ENCODE measurements at places on chromosomes 1 and 21. TPM values are rescaled to one million over a fixed set of nuclear protein-coding genes. Genes with fewer than 3 reads are reported as not detected.

- no peak for DNase-seq
These were observed 10.9 kb downstream of the IFNGR2 start for GRCh38 chr21:33414068-33414467.

DNA sequence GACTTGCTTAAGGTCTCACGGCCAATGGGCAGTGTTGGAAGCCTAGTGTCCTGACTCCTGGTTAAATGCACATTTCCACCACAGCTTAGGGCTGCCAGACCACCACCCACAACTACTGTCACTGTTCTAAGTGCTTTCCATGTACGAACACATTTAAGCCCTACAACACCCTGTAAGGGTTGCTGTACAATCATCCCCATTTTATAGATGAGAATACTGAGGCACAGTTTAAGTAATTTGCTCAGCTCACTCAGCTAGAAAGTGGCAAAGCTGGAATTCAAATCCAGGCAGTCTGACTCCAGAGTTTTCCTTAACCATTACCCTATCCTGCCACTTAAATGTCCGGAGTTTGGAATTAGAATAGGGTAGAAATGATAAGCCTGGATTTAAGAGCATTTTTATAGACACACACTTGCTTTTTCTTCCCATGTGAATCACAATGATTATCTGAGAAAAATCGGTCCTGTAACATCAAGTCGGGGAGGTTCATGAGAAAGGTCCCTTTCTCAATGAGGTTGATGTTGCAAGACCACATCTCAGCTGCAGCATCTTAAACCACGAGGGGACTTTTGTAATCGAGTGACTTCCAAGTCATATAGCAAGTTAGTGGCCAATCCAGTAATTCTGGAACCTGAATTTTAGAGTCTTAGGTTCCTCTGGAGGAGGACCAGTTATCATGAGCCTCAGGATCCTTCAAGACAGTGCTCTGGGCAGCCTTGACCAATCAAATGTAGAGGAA lies 8.6 kb downstream of the E2F2 start:
- peak; percentile 66 for DNase-seq

The LCE2B gene
- not detected for total RNA-seq

- no peak for DNase-seq
These were observed 48.3 kb downstream of the ATG4C start for GRCh38 chr1:62832276-62832675.

- DNase-seq: no peak
These were observed 128.0 kb downstream of the SLC44A5 start for GRCh38 chr1:75482951-75483350.

- DNase-seq: peak; percentile 83
These were observed 5.5 kb upstream of the SNAPIN start for GRCh38 chr1:153652805-153653500.

The DYNLT5 gene
- 1.4 TPM for total RNA-seq

GRCh38 chr1:215665215-215665614 lies 98.1 kb downstream of the KCTD3 start:
- DNase-seq: peak; percentile 71

DNA sequence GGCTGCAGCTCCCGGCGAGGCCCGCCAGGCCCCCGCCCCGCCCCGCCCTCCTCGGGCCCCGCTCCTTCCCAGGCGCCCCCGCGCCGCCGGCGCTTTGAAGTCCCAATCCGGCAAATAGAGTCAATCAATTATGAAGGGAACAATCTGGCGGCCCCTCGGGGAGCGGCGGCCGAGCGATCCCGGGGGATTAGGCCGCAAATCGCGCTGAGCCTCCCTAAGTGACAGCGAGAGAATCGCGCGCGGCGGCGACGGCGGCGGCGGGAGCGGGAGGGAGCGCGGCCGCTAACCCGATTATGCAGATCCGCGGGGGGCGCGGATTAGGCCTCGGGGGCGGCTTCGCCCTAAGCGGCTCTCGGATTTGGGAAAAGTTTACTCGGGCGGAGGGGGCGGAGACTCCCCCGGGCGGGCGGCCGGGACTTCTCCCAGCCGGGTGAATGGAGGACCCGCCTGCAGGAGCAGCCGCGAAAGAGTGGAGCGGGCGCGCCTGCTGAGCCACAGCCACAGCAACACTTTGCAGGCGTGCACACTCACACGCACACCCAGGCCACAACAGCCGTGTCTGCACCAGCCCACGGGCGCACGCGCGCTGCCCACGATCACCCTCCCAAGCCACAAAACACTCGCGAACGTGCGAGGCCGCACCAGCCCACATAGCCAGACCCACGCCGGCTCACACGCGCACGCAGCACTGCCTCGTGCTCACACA lies 23.0 kb upstream of the DMBX1 start:
- peak; percentile 96 for DNase-seq

The B3GALT2 gene
- 2.1 TPM for total RNA-seq

GRCh38 chr1:202283379-202283844 lies 58.3 kb downstream of the UBE2T start:
- no peak for DNase-seq

GRCh38 chr1:18342744-18343143 lies 138.0 kb upstream of the KLHDC7A start:
- no peak for DNase-seq

The TINAGL1 gene
- 50.3 TPM for total RNA-seq

DNA sequence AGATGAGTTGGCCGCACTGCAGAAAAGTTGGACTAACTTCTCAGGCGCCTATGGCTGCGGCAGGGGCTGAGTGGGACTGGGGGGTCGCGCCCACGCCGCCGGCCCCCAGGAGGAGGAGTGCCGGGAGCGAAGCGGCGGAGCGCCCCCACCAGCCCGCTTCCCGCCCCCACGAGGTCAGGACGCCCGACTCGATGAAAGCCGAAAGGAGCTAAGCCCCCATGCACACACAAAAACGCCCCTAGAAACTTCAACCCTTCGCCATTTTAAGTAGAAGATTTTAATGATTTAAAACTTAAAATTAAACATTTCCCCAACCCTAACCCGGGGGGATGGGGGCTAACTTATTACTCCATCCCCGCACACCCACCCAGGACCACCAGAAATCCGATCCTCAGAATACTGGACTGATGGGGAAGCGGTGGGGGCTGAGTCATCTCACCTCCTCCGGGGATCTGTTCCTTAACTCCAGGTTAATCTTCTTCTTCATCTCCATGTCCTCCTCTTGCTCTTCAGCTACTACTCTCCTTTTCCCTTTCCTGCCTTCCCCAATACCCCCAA lies 539 bp downstream of the ANP32E start:
- DNase-seq: peak; percentile 91

- peak; percentile 99 for DNase-seq
These were observed 150.0 kb downstream of the CASZ1 start for GRCh38 chr1:10646347-10646861.

The RNF186 gene
- not detected for total RNA-seq

DNA sequence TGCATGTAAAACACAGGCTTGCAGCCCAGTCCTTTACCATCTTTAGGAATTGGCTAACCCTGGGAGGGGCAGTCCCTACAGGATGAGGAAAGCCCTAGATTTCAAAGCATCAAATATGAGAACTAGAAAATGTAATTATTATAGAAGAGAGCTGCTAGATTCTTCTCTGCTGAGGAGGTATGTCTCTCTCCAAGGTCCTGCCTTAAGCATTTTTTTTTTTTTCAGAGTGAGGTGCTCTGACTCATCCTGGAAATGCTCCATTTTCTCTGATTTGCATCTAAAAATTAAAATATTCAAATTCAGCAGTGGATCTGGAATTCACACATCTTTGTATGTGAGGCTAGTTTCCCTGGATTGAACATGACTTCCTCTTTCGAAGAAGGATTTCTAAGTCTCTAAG lies 149.8 kb downstream of the ZNF648 start:
- DNase-seq: no peak

- no peak for DNase-seq
These were observed 107.5 kb downstream of the HIVEP3 start for GRCh38 chr1:41811051-41811795.

DNA sequence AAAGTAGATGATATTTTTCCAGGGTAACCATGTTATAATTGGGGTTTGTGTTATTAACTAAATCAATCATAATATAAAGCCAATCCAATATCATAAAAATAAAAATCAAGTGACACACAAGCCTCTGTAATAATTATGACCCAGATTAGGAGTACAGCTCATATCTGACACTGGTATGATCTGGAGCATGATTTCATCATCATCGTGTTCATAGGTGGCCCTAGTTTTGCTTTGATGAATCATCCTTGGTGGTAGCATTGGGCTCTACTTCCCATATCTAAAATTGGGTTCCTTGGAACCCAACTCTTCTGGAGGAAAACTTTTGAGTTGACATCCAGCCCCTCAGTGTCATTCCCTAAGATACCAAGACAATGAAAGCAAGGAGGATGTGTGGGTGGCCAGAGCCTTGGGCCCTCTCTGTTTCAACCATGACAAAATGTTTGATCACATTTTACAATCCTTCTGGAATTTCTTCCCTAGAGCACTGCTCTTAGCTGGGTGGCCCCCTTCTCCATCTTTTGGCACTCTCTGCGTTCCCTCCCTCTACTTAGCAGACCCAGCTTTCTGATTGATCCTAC lies 37.0 kb upstream of the ENAH start:
- no peak for DNase-seq

GRCh38 chr1:159929155-159930051 lies 4.1 kb upstream of the TAGLN2 start:
- DNase-seq: peak; percentile 45

- DNase-seq: peak; percentile 80
These were observed 2.0 kb downstream of the SCMH1 start for GRCh38 chr1:41239988-41240610.

DNA sequence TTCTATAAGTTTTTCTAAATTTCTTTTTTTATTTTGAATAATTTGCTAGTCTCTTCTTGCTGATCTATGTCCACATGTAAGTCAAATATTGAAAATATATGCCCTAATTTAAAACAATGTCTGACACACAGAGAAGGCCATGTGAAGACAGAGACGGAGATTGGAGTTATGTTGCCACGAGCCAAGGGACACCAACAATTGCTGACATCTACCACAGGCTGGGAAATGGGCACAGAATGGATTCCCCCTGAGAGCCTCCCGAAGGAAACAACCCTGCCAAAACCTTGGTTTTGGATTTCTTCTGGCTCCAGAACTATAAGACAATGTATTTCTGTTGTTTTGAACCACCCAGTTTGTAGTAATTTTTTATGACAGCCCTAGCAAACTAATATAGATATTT lies 485.0 kb upstream of the ZRANB2 start:
- DNase-seq: no peak
